Suprapubic skin (tissue), 4 donors: ENCODE measurements at places on chromosomes 5 and 9.

- DNase-seq: no peak
- H3K27me3 ChIP-seq: no peaks in the 10 kb centered on the region
- no peak overlapping the region for H3K4me3 ChIP-seq
- H3K36me3 ChIP-seq: no peaks in the 10 kb centered on the region
- H3K4me1 ChIP-seq: peaks cover 3% of the 10 kb centered on the region
Observed at GRCh38 chr5:66661149-66661548, 65.0 kb downstream of the MAST4 start.

DNA sequence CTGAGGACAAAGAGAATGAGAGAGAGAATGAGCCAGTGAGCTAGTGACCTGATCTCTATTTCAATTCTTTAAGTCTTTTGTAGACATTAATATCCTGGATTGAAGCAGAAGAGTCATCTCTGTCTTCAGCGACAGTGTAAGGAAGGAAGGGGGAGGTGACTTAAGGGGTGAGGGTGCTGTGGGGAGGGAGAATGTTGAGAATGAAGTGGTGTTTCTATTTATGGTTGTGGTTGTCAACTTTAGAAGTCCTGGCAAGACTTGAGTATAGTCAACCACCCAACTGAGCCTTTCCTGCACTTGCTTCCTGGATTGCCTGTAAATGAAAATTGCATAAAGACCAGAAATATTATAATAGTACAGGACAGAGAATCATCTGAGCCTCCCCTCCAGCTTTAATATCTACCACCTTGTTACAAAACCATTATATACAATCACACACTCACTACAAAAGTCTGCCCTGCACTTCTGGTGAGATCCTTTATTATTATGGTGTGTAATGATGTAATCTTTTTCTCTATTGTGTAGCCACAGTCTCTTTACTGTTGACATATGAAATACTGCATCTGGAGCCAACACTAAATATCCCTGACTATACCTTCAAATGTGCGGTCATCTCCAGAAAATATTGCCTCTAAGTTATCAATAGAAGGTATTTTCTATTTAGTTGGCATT, 91.7 kb downstream of the NTRK2 start:
- no peaks in the 10 kb centered on the region for H3K27me3 ChIP-seq
- no peak overlapping the region for H3K4me3 ChIP-seq
- H3K36me3 ChIP-seq: no peaks in the 10 kb centered on the region
- DNase-seq: no peak
- peaks cover 7% of the 10 kb centered on the region for H3K4me1 ChIP-seq

DNA sequence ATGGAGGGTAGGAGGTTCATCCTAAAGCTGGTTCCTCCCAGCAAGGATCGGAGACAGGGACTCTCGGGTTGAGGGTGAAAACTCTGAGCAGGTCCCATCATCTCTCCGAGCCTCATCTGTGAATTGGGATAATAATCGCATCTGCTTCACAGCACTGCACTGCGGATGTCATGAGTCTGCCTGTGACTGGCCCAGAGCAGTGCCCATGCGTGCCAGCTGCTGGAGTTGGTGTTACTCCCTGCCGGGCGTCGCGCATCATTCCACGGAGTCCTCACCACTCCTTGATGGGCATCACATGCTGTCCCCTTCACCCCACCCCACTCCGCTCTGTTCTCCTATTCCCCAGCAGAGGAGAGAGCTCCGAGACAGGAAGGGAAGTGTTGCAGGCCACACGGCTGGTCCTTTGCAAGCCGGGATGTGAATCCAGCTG, 35.1 kb upstream of the ORM1 start:
- DNase-seq: peak; percentile 59
- H3K36me3 ChIP-seq: peaks cover 5% of the 10 kb centered on the region
- no peak overlapping the region for H3K27ac ChIP-seq
- peaks cover 32% of the 10 kb centered on the region for H3K4me1 ChIP-seq
- no peak overlapping the region for H3K4me3 ChIP-seq

DNA sequence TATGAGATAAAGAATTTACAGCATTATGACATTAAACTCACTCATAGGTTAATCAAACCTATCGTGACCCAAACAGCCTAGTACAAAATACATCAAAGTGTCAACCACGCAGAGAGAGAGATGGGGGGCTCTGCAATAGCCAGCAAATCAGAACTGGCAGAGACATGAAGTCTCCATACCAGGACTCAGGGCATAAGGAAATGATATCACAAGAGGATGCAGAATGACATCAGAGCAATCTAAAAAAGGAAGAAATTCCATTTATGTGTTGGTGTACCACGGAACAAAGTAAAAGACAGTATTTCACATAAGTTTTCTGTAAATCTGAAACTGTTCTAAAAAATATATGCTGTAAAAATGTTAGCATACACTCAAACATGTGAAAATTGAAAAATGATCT, 24.6 kb downstream of the BICD2 start:
- no peaks in the 10 kb centered on the region for H3K27me3 ChIP-seq
- no peaks in the 10 kb centered on the region for H3K36me3 ChIP-seq
- peak overlapping the region; percentile 82 for H3K27ac ChIP-seq
- DNase-seq: no peak

- H3K27me3 ChIP-seq: no peaks in the 10 kb centered on the region
- DNase-seq: no peak
- no peak overlapping the region for H3K4me3 ChIP-seq
- peaks cover 38% of the 10 kb centered on the region for H3K4me1 ChIP-seq
- H3K36me3 ChIP-seq: no peaks in the 10 kb centered on the region
Observed at GRCh38 chr9:94899464-94900221, 173.1 kb downstream of the AOPEP start.

DNA sequence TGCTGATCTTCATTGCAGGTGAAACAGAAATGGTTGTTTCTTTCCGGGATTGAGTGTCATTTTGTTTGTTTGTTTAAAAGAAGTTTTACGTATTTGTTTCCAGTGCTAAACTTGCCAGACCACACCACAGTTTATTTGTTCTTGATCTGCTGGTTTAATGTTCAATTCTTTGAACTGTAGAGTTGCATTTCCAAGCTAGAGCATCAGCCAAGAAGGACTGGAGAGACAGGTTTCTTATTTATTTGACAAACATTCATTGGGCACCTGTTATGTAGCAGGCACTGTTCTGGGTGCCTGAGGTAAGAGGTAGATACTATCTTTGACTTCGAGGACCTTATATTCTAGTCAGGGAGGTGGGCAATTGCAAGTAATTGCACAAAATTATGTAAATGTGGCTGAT, 45.0 kb downstream of the MCCC2 start:
- no peak for DNase-seq
- H3K27me3 ChIP-seq: no peaks in the 10 kb centered on the region
- H3K27ac ChIP-seq: no peak overlapping the region
- peaks cover 40% of the 10 kb centered on the region for H3K36me3 ChIP-seq
- H3K4me1 ChIP-seq: no peaks in the 10 kb centered on the region
- no peak overlapping the region for H3K4me3 ChIP-seq

GRCh38 chr9:112520069-112520468, 33.4 kb downstream of the KIAA1958 start:
- no peaks in the 10 kb centered on the region for H3K4me1 ChIP-seq
- H3K4me3 ChIP-seq: no peak overlapping the region
- no peak overlapping the region for H3K27ac ChIP-seq
- DNase-seq: no peak
- no peaks in the 10 kb centered on the region for H3K36me3 ChIP-seq
- no peaks in the 10 kb centered on the region for H3K27me3 ChIP-seq
